AG08396 (cell line): ENCODE measurements at places on chromosomes 7 and 10.

DNA sequence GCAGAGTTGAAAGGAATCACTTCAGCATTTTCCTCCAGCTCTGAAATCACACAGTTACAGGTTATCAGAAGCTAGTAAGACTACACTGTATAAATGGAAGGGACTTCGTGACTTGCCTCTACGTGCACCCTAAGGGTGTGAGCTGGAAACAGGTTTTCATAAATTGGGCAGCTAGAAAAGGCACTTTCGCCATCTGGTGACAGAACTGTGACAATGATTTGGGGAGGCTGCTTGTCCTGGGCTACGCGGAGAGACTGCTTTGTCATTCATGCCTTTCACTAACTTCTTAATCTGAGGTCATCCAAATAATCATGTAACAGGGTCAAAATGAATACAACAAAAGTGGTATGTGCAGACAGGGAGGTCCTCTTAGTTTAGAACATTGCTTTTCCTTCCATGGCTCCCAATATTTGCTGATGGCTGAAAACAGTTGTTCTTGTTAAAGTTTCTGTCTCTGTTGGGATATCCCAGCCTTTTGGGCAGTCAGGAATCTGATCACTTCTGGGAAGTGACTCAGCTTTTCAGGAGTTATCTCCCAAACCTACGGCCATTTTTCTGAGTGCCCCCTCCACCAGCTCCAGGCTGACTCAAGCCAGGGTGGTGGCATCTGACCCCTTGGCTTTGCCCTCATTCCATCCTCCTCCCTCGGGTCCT is 17.8 kb downstream of the VWC2 start:
- DNase-seq: no peak

- DNase-seq: no peak
These were observed 137.1 kb downstream of the KAT6B start for GRCh38 chr10:74963549-74963948.

- DNase-seq: peak; percentile 73
These were observed 228.8 kb downstream of the BMPER start for GRCh38 chr7:34133983-34134782.

GRCh38 chr7:141946796-141947195 is at the start of gene CLEC5A:
Gene CLEC5A, minus strand, starts transcription at chr7:141946974. Its CDS starts 682 bp downstream, at chr7:141946292.
- DNase-seq: no peak

DNA sequence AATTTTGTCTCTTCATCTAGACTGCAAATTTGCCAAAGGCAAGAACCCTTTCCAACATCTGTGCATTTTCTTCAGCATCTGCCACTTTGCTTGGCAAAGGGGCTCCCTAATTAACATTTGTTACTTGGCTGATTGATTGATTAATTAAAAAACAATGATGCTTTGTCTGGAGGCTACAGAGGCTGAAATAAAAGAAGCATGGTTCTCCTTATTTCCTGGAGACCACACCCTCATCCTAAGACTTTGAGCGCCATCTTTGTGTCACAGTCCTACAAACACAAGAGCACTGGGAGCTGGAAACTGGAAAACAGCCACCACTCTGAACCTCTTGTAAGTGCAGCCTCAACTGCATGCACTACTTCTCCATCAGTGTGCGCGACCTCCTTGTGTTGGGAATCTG is 189.2 kb downstream of the C7orf25 start:
- no peak for DNase-seq

DNA sequence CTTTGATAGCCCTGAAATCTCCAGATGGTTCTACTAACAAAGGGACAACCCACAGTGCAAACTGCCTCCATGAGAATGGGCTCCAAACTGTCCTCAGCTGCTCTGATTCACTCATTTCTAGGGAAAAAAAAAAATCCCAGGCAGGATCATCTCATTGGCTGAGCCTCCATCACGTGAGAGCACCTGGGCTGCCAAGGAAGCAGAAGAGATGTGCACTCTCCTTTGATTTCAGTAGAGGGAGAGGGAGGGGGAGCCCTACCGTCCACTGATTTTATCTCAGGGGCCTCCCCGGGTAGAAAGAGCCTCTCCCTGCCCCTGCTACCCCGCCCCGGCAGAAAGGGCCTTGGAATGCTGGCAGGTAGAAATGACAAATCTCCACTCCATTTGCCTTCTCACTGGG is 725.4 kb downstream of the PHTF2 start:
- no peak for DNase-seq

- DNase-seq: no peak
These were observed 20.0 kb upstream of the SDK1 start for GRCh38 chr7:3280946-3281656.

GRCh38 chr7:92155108-92155739 is 20.9 kb upstream of the CYP51A1 start:
- no peak for DNase-seq

- peak; percentile 89 for DNase-seq
These were observed 96.4 kb upstream of the ZMIZ1 start for GRCh38 chr10:78972160-78972946.

GRCh38 chr7:133754708-133755107 is 372.4 kb upstream of the LRGUK start:
- no peak for DNase-seq

- DNase-seq: peak; percentile 38
These were observed 167.1 kb upstream of the ADO start for GRCh38 chr10:62637249-62638061.

DNA sequence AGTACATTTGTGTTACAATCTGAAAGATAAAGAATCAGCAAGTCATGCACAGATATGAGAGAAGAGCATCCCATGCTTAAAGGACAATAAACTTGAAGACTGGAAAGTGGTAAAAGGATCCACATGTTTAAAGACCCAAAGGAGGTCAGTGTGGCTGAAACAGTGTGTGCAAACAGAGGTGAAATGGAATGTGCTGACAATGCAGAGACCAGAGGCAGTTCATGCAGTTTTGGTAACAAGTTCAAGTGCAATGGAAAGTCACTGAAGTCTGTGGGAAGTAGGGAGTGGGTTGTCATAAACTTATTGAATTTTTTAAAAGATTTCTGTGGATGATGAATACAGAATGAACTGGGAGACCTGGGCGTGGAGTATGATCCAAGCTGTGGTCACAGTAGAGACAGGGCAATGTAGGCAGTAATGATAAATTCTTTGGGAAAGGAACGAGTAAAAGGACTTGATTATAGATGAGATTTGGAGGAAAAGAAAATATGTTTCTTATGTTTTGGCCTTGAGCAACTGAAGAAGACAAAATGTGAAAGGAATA is 408.0 kb downstream of the HGF start:
- no peak for DNase-seq

GRCh38 chr7:3568516-3568915 is 267.5 kb downstream of the SDK1 start:
- no peak for DNase-seq

DNA sequence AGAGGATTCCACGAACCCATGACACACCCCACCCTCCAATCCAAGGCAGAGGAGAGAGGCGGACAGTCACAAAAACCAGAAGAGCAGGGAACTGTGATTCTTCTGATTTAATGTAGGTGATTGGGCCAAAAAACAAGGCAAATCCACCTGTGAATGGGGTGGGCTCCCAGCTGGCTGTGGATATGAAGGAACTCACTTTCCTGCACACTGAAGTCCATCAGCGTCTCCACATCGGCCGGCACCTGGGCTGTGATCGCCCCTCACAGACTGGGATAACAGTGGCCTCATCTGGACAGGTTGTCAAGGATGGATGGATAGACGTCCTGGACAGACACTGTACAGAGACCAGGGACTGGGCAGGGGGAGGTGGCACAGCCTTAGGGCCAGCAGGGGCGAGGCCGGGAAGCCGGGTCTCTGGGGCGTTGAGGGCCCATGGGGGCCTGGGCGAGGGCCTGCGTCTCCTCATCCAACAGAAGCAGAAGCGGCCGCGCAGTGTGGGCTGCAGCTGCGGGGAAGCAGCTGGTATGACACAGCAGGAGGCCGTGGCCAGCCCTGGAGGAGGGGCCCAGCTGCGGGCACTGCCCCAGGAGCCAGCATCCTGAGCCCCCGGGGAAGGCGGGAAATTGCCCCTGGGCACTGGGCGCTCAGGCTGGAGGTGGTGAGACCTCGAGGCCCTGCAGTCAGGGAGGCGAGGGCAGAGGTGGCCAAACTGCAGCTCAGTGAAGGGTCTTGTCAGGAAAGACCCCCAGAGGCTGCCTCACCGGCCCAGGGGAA is 54.2 kb downstream of the DIP2C start:
- no peak for DNase-seq

- peak; percentile 97 for DNase-seq
These were observed 21.4 kb downstream of the GPR146 start for GRCh38 chr7:1065585-1066241.

GRCh38 chr10:109957092-109957797 is 33.9 kb upstream of the XPNPEP1 start:
- no peak for DNase-seq

DNA sequence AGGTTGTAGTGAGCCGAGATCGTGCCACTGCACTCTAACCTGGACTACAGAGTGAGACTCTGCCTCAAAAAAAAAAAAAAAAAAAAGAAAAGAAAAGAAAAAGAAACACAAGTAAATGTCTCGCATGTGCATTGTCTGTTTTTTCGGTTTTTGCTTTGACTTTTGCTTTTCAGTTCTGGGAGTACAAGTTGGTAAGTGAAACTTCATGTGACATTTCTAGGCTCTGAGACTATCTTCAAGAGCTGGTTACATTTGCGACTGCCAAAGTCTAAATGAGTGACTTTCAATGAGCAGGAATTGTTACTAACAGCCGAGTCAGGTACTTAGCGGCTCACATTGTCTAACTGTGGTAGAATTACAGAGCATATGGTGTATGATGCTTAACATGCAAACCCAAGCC is 107.0 kb upstream of the CELF2 start:
- no peak for DNase-seq

DNA sequence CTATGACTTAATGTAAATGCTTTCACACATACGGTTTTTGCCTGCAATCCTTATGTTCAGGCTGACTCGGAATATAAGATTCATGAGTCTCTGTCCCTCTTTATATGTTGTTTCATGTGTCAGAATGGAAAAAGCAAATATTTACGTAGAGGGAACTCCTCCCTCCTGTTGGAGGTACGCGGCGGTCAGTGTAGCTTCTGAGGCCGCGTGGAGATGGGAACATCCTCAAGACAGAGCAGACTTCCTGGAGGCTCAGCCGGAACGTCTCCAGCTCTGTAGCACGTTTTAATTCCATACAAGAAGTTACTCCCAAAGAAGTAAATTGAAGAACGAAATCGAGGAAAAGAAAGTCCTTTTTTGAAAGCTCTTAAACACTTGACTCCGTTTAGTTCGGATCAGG is 248.3 kb downstream of the EBF3 start:
- DNase-seq: no peak

DNA sequence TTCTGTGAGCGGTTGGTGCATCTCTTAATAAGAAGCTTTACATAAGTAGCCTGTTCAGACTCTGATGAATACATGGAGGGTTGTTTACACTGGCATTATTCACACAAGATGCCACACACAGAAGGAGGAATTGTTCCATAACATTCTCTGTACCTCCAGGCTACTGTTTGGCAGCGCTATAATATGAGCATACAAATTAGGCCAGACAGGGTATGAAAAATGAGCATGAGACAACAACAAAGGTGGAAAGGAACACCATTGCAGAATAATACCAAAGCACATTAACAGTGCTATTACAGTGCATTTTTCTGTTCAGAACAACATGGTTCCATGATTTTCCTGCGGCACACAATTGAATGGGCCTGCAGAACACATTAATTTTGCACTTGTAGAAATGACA is 417.2 kb upstream of the C7orf33 start:
- DNase-seq: no peak

DNA sequence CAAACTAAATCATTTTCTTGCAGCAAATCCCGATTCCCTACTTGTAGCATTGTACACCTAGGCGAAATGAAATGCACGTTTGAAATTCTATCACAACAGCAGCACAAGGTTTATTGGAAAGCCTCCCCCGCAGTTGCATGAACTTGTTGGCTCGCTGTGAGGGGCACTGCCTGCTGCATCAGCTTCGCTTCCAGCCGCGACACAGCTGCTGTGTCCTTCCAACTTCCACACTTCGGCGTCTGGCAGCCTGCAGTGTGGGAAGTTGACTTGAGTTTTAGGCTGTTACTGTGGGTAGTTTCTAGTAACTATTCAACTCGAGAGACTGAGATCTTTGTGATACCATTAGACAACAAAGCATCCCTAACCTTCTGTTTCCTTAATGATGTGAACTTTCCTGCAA is 315.8 kb upstream of the TPK1 start:
- no peak for DNase-seq

- DNase-seq: peak; percentile 73
These were observed 572 bp downstream of the CHST12 start for GRCh38 chr7:2403718-2404648.

DNA sequence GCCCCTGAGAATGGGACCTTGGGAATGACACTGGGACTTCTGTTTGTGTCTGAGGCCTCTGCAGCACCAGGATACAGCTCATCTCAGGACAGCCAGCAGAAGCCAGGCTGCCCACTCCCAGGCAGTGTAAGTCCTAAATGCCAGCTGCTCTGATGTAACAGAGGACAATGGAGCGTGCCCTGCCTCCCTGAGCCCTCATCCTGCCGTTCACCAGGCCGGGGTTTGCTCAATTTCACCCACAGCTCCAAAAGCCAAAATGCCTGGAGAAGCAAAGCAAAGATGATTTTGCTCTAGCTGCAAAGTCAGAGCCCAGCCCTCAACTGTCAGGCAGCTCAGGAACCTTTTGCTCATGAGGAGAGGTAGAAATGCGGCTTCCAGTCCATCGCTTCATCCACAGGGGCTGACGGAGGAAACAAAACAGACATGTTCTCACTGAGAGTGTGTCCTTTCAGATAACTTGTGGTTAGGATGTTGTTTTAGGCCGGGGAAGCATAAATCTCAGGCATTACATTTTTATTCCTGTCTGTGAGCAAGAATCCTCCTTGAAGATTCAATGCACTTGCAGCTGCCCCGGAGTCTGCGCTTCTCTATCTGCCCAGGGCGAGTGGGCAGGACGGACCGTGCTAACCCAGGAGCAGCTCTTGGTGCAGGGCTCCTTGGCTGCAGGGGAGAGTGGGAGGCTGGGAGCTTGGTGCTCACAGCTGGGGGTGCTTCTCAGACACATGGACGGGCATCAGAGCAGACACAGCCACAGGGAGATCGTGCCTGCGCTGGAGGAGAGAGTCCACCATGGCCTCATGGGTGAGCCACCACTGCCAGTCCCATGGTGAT is 83.2 kb upstream of the CHST15 start:
- no peak for DNase-seq

DNA sequence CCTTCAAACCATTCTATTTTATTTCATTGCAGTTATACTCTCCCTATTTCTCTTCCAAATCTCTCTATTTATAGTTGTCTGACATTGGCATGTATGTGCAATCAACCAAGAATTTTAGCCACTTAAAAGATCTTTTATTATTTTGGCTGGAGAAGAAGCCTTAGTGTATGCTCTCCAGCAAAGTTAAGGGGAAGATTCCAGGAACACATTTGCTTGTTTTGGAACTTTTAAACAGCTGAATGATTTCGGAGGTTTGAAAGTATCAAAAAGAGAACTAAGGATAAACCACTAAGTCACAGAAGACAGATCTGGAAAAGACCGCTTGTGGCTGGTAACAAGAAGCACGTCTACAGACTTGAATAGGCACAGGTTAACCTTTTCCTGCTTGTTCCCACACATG is 182.2 kb upstream of the FZD1 start:
- DNase-seq: peak; percentile 49

DNA sequence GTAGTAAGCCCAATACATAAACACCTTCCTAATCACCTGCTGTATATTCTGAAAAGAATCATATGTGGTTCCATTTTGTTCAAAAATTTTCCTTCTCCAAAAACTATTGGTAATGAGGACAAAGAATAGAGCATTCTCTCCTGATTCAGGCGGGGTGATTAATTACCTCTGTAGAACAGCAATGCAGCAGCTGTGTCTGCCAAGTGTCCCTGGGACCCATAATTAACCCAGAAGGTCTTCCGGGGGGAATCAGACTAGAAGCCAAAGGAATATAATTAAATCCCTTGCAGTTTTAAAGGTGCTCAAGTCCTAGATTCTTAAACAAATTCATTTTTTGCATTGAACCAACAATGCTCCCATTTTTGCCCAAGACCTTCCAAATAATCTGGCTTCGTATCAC is 60.3 kb upstream of the ABLIM1 start:
- DNase-seq: no peak
